Activated CD4-positive, alpha-beta T cell treated with anti-CD3 and anti-CD28 coated beads for 4 hours (primary cell): ENCODE measurements at places on chromosomes 5 and 9.

- no peak for DNase-seq
Observed at GRCh38 chr9:68777070-68777763, 72.2 kb downstream of the PIP5K1B start.

- no peak for DNase-seq
Observed at GRCh38 chr9:133421615-133422542, at the start of gene ADAMTS13. TSS of gene ADAMTS13 (plus strand) at chr9:133422367. CDS start at chr9:133422444, 77 bp downstream.

DNA sequence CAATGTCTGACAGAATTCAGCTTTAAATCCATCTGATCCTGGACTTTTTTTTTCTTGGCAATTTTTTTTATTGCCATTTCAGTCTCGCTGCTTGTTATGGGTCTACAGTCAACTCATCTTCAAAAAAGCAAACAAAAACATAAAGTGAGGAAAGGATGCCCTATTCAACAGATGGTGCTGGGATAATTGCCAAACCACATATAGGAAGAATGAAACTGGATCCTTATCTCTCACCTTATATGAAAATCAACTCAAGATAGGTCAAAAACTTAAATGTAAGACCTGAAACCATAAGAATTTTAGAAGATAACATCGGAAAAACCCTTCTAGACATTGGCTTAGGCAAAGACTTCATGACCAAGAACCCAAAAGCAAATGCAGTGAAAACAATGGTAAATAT is 389.1 kb upstream of the ST8SIA4 start:
- DNase-seq: no peak

- no peak for DNase-seq
Observed at GRCh38 chr9:114829574-114830440, 24.0 kb upstream of the TNFSF15 start.

GRCh38 chr9:98222885-98223691 is 30.7 kb upstream of the CORO2A start:
- DNase-seq: no peak

DNA sequence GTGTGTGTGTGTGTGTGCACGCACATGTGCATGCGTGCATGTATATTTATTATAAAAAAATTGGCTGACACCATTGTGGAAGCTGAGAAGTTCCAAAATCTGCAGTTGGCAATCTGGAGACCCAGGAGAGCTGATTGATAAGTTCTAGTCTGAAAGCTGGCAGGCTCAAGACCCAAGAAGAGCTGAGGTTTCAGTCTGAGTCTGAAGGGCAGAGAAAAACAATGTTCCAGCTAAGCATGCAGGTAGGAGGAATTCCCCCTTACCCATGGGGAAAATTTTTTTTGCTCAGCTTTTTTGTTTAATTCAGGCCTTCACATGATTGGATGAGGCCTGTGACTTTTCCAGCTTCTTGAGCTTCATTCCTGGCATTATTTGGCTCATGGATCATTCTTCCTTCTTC is 31.2 kb upstream of the ACTBL2 start:
- DNase-seq: no peak

DNA sequence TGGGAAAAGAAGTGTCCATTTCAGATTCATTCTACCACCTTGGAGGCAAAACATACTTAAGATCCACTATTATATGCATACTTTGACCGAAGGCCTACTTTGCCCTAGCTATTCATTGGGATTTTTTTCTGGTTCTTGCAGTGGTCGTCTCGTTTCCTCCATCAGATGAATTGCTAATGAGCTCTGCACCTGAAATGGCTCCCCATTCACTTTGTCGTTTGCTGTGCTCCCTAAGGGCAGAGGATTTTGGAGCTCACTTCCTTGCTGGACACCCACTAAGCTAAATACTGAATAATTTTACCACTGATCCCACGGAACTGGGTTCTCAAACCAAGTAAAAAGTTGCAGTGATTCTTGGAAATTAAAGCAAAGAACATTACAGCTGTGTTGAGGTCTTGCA is 1.9 kb downstream of the KDM3B start:
- no peak for DNase-seq

- no peak for DNase-seq
Observed at GRCh38 chr5:146007989-146008388, 71.6 kb downstream of the SH3RF2 start.

GRCh38 chr9:9489183-9489582 is 1123.6 kb downstream of the PTPRD start:
- DNase-seq: no peak

DNA sequence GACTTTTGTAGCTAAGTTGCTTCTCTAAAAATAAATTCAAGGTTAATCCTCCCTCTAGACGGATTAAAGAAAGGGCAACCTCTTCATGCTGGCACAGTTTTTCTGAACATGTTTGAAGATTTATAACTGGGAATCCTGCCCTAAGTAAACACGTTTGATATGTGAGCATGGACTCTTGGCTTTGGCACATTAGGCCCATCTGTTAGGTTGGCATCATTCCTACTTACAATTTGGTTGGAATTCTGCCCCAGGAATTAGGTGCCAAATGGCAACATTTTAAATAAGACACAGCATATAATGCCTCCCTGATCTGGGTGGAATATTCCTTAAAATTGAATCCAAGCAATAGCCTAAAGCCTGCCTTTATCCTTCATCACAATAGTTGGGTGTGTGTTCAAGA is 372.3 kb upstream of the CDH18 start:
- no peak for DNase-seq

GRCh38 chr9:79610791-79611614 is 39.2 kb downstream of the TLE4 start:
- DNase-seq: no peak

GRCh38 chr5:71982717-71983395 is 124.4 kb upstream of the MAP1B start:
- no peak for DNase-seq

- no peak for DNase-seq
Observed at GRCh38 chr5:55853041-55853670, 2.0 kb downstream of the IL31RA start.

GRCh38 chr9:7239708-7240107 is 481.9 kb downstream of the KDM4C start:
- DNase-seq: no peak

GRCh38 chr5:123671711-123672456 is 159.9 kb downstream of the CSNK1G3 start:
- no peak for DNase-seq

DNA sequence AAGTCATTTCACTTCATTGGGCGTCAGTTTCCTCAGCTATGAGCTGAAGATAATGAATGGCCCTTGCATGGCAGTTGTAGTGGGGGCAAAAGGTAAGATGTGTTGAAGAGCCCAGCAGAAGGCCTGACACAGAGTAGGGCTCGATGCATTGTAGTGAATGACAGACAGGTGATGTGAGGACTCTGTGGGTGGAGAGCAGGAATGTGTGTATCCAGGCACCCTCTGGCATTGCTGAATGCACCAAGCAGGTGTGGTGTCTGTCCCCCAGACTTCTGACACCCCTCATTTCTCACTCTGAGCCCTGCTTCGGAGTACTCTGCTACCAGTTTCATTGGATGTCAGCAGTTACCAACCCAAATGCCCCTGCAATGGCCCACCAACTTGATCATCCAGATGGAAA is 22.4 kb downstream of the LHX2 start:
- no peak for DNase-seq

DNA sequence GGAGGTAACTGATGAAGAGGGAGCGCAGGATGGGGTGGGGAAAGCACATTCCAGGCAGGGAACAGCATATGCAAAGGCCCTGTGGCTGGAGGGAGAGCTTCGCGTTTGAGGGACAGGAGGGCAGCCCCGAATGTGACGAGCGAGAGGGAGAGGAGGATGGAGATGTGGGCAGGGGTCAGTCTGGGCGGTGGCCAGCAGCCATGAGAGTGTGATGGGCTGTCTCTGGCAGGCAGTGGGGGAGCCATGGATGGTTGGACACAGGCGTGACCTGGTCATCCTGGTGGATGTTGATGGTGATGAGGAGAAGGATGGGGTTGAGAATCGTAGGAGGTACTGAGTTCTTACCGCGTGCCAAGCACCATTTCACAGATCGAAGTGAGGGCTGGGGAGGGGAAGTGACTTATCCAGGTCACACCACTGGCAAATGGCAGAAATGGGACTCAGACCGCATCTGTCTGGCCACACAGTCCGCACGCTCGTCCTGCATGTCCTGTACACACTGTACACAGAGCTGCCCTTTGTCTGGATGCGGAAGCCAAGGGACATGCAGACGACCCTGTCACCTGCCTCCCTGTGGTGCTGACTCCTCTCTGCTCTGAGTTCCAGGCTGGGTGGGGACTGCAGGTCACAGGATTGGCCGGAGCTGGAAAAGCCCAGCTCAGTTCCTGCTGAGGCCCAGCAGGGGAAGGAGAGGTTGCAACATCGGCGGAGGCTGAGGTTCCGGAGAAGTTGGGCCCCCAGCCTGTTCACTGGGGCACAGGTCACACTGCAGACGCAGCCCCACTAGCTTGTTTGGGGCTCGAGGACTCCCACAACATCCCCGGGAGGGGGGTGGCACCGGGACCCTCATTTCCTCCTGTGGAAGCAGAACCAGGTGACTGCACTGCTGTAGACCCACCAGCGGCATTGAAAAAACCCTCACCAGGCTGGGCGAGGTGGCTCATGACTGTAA is 165.6 kb upstream of the IER5L start:
- DNase-seq: no peak

DNA sequence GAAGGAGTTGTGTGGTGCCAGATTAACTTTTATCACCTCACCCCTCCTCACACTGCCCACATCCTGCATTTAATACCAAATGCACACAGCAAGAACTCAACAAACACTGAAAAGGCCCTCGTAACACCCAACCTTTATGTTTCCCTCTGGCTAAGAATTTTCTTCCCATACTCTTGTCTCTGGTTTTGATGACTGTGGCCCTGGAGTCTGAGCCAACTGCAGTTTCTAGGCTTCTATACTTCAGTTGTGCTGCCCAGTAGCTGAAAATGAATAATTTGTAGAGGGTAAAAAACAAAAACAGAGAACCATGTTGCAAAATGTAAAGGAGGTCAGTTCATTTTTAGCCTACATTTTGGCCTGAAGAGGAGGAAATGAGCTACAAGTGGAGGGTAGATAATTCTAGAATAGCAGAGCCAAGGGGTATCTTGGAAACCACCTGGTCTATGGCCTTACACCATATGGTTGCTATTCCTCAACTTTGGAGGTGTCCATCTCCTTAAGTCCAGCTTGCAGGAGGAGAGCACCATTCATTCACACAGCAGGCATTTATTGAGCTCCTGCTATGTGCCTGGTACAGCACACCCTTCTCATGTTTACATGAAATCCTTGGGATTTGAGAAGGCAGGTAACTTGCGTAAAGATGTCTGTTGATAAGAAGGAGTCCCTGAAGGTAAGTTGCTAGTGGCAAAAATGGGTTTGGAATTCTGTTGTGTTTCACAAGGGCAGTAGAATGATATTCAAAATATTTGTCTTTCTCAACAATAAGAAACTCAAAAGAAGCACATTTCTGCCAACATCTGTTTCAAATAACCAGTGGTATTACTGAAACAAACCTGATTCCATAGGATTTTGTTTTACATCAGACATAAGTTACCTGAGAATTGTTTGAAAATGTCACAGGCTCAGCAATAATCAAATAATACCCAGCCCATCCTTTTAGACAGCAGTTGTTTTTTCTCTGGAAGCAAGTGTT is 83.8 kb upstream of the TNFAIP8 start:
- DNase-seq: no peak

DNA sequence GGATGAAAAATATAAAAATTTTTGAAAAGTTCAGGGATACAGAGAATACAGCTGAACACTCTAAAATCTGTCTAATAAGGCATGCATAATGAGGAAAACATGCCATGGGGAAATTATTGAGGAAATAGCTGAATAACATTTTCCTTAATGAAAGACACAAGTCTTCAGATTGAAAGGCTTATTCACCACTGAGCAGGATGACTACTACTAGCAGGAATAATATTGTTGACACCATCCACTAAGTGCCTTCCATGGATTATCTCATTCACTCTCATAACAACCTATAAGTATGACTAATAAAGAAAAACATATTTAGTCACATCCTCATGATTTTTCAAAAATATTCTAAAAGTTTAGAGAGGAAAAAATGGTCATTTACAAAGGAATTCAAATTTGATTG is 96.7 kb upstream of the FER start:
- DNase-seq: no peak

GRCh38 chr9:127122176-127123063 is at the start of gene ANGPTL2:
TSS of gene ANGPTL2 (minus strand) at chr9:127122635. CDS start at chr9:127108731, 13,904 bp downstream.
- DNase-seq: no peak

DNA sequence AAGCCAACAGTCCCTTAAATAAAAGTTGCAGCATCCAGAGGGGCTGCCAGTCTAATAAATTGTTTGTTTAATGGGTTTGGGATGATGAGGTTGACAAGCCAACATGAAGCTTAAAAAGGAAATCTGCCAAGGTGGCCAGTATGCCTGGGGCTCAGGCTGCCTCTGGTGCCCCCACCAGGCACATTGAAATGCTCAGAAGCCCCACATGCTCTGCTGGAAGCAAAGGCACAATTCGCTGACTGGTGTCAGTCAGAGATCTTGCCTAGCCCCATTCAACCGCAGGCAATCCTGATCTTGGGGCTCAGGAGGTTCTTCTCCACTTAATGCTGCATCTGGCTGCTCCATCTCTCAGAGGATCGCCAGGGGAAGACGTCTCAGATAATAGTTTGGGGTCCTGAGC is 44.2 kb upstream of the TCERG1 start:
- no peak for DNase-seq

DNA sequence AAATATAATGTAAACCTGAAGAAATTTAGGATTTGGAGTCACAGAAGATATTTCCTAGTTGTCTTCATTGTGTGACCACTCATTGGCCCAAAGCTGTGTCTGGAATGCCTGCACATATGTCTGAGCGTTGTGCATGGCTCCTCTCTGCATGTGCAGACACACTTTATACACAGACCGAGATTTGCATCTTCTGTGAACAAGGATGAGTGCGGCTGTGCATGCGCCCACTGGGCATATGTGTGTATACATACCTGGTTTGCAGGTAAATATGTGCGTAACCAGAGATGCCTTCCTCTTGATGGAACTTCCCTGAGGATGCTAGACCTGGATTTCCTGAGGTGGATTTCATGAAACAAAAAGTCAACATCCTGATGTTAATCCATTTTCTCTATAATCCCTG is 19.1 kb downstream of the PHF2 start:
- DNase-seq: no peak

- DNase-seq: no peak
Observed at GRCh38 chr9:115495052-115495635, 377.2 kb upstream of the TNC start.

GRCh38 chr5:181100121-181100875 is 30.7 kb downstream of the OR2V1 start:
- no peak for DNase-seq

DNA sequence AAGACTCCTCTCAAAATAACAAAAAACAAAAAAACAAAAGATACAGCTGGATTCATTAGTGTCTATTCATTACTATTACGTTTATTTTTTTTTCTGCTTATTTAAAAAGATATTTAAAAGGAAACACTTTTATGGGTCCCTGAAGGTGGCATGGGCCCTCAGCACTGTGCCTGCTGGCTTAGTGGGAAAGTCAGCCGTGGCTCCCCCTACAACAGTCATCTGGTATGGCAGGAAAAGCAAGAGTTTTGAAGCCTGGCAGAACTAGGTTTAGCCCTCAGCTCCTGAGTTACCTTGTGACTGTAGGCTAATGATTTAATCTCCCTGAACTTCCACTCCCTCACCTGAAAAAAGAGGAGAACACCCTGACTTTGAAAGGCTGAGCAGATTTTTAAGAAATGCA is 135.6 kb downstream of the GOLPH3 start:
- DNase-seq: no peak

GRCh38 chr5:113578091-113578490 is 64.6 kb downstream of the YTHDC2 start:
- DNase-seq: no peak
